Foreskin fibroblast (primary cell): ENCODE measurements at places on chromosomes 13 and 19.

- no peak for DNase-seq
Observed at GRCh38 chr13:109625156-109625555, 161.2 kb downstream of the IRS2 start.

- peak; percentile 2 for DNase-seq
Observed at GRCh38 chr19:9431475-9431874, 3.9 kb downstream of the ZNF266 start.

GRCh38 chr19:19203012-19203856 is at the start of gene NR2C2AP:
Gene NR2C2AP, minus strand, starts transcription at chr19:19203414. Its CDS starts 354 bp downstream, at chr19:19203060.
- peak; percentile 96 for DNase-seq

DNA sequence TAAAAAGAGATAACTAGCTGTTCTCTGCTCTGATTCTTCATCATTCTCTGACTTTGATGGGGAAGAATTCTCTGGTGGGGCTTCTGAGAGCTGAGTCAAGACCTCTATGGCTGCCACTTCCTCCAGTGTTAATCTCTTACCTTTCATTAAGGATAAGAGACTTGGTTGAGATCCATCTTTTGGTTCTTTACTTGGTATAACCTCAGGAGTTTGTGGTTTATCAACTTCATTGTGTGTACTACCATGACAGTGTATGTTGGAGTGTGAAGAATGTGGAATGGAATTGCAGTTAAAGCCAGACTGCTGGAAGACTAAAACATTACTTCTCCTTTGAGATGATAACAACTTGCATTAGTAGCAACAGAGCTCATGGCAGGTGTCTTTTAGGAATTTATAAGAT is 222.0 kb downstream of the SLITRK5 start:
- no peak for DNase-seq

DNA sequence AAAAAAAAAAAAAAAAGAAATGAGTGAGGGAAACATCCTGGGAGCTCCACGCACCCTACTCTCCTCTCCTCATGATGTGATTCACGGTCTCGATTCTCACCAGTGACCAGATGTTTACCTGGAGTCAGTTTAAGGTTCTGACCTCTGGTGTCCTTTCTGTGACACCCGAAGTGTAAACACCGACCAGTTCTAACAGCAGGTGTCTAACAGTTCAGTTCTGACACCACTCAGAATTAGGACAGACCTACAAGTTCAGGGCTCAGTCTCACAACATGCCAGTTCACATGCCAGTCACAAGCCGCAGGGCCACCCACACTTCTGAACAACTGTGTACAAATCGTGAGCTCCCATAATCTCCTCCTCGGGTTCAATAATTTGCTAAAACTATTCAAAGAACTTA is 6.0 kb downstream of the ZNF564 start:
- DNase-seq: no peak

DNA sequence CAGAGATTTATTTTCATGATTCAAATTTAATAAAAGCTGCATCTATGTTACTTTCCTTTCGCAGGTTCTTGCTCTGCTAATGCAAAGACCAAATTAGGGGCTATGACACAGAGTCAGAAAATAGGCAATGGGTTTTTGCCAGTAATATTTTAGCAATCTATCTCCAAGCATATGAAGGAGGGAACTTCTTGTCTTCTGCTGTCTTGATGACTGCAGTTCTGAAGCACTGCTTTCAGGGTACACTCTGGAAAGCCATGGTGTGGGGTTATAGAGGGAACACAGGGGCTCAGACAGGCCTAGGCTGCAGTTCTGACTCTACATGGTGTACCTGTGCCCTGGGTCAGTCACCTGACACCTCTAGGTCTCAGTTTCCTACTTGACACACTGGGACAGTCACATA is 263.4 kb downstream of the DNAJC15 start:
- no peak for DNase-seq

GRCh38 chr19:19053508-19054314 is 10.1 kb upstream of the SLC25A42 start:
- peak; percentile 79 for DNase-seq

GRCh38 chr19:18058208-18059009 is 28.3 kb downstream of the IL12RB1 start:
- DNase-seq: peak; percentile 56

- DNase-seq: no peak
Observed at GRCh38 chr13:79530270-79530669, 49.3 kb downstream of the NDFIP2 start.

- no peak for DNase-seq
Observed at GRCh38 chr13:95937714-95938320, 115.4 kb downstream of the UGGT2 start.

DNA sequence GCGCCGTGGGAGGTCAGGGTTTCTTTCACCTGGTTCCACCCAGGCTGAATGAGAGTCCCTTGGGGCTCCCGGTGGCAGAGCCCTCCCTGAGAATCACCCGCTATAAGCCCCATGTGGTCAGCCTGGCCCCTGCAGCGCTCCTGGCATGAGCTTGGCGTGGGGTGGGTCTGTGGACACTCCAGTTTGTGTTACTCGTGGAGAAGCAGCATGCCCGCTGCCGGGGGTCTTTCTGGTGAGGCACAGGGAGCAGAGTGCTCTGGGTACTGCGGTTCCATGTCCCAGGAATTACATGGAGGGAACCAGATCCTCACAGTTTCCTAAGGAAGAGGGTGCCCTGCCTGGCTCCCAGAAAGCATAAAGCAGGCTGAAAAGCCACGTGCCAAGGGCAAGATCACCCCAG is 62.2 kb downstream of the SMARCA4 start:
- DNase-seq: no peak

DNA sequence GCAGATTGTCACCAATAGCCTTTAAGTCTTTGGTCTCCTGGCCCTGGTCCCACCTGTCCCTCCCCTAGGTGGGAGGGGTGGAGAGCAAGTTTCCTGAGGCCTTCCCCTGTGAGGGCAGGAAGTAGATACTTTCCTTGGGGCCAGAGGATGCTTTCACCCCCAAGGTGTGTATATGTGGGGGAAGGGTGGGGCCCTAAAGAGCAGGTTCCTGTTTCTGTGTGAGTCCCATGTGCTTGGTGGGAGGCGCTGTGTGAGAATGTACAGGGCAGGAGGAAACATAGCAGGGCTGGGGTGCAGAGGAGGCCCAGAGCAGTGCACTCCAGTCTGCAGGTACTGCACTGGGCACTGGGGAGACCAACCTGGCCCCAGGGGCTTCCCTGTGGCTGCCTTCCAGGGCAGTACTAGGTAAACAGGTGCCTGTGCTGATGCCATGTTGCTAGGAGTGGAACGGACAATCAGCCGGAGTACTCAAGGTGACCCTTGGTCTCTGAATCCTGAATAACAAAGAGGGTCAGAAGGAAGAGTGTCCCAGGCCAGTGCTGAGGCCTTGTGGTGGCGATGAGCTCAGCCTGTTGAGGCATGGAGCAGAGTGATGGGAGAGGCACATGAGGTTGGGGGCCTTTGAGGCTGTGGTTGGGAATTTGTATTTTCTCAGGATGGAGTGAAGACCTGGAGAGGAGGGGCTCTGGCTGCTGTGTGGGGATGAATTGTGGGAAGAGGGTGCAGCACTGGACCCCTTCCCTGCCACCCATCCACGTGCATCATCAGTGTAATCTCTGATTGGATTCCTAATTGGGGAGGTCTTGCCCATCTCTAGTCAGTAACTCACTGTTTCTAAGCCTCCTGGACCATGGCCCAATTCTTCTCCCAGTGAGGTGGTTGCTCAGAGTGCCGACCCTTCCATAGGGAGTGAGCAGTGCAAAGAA is 5.1 kb downstream of the EGLN2 start:
- no peak for DNase-seq

DNA sequence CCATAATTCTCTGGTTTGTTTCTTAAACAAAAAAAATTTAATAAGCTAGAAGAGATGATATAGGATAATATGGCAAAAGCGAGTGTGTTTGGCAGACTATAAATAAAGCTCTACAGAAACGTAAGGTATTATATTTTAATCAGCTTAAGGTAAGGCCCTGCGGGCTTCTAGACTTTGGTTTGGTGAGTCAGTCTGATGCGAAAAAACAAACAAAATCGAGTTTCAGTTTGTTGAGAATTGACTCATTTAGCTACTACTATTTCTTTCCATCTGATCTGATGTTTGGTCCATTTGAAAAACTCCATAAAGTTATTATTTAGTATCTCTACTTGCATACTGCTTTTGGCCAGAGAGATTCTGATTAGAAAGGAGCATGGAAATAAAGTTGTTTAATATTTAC is 138.0 kb downstream of the MIPEP start:
- no peak for DNase-seq
